ENCODE measurements at places on chromosomes 16 and 17.

- no peak for DNase-seq
Measured at GRCh38 chr17:72432881-72433280, 312.1 kb downstream of the SOX9 start.

GRCh38 chr16:89436366-89436765 is 54.0 kb downstream of the ANKRD11 start:
- DNase-seq = no peak

- DNase-seq = no peak
Measured at GRCh38 chr16:53465606-53466280, 31.5 kb downstream of the RBL2 start.

DNA sequence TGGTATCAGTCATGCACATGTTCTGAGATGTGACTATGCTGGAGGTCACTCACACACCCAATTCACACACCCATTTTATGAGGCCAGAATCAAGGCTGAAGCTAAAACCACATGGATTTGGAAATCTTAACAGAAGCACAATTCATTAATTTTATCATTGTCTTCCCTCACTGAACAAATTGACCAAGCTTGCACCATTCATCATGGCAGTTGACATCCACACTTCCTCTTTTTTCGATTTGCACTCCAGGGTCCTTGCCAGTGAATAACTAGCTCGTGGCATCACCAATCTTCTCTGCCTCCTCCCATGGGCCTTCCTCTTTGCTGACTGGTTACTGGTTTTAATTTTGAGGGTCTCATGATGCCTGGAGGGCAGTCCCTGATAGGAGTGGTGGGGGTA is 123.0 kb upstream of the ASIC2 start:
- no peak for DNase-seq

DNA sequence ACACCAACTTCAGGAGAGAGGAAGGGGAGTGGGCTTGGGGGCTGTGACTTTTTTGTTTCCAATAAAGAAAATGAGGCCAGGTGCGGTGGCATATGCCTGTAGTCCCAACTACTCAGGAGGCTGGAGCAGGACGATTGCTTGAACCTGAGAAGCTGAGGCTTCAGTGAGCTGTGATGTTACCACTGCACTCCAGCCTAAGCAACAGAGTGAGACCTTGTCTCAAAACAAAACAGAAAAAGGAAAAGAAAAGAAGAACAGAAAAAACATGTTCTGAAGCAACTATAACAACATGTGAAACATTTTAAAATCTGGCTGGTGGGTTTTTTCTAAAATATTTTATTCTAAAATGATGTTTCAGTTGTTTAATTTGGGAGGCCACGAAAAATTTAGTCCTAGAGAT is 554.0 kb upstream of the ZFHX3 start:
- no peak for DNase-seq

DNA sequence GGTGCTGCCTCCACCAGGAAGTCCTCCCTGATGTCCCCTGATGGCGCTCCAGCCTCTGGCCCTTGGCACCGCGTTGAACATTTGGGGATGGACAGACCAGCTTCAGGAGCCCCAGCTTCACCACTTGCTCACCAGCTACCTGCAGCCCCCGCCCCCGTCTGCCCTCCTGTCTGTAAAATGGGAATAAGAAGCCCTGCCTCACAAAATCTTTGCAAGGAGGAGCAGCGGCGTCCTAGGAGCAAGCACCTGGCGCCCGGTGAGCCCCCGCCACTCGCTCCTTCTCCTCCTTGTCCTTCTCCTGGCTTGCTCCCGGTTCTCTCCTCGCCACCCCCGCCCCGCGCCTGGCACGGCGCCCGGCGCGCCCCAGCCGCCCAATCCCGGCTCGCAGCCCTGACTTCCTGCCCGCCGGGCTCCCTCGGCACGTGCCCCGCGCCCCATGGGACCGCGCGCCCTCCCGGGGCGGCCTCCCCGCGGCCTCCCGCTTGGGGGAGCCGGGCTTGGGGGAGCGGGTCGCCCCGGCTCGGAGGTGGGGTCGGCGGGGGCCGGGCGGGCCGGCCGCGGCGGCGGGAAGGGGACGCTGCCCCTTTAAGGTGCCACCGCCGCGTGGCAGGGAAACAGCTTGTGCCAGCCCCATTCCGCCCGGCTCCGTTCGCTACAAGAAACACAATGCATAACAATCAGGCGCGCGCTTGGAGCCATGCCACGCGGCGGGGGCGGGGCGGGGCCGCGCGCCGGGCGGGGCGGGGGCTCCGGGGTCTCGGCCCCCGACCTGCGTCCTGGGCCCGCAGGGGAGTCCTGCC is 9.1 kb upstream of the PPP1R1B start:
- peak; percentile 17 for DNase-seq

DNA sequence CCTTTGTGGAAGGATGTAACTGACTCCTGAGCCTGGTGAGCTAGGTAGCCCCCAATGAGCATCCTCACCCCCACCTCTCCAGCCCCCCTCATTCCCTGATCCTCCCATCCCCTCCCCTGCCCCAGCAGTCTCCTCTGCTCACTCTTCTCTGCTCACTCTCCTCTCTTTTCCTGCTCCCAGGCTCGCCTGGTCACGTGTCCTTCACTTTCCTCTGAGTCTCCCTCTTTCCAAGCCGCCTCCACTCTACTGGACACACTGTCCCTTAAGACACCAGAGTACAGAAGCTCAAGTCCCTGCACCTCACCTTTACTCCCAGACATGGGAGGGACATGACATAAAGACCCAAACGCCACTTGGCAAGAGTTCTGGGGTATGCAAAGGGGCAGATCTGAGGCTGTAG is 76.3 kb upstream of the RBL2 start:
- no peak for DNase-seq

Data from stimulated activated CD8-positive, alpha-beta memory T cell treated with anti-CD3 and anti-CD28 coated beads, Interleukin-4, amount 100 ng/mL, for 1 hour (primary cell).